ENCODE measurements at places on chromosomes 11 and 22.

- DNase-seq = no peak
Observed at GRCh38 chr11:106403751-106404150, 326.3 kb downstream of the AASDHPPT start.

GRCh38 chr22:33923660-33924246 is 3.5 kb upstream of the LARGE1 start:
- no peak for DNase-seq

- no peak for DNase-seq
Observed at GRCh38 chr11:59894616-59895015, 16.0 kb downstream of the OOSP3 start.

GRCh38 chr22:50342651-50343540 is at the start of gene PPP6R2:
Gene PPP6R2 (plus strand): TSS chr22:50343327. CDS start chr22:50393909, 50,582 bp downstream.
- no peak for DNase-seq

GRCh38 chr11:17063171-17064002 is 14.1 kb downstream of the RPS13 start:
- DNase-seq = no peak

- peak; percentile 82 for DNase-seq
Observed at GRCh38 chr22:49970528-49971231, 10.1 kb downstream of the PIM3 start.

- no peak for DNase-seq
Observed at GRCh38 chr11:7484645-7485044, 661 bp upstream of the OLFML1 start.

- DNase-seq = no peak
Observed at GRCh38 chr22:22424210-22424800, 84.2 kb downstream of the ZNF280B start.

DNA sequence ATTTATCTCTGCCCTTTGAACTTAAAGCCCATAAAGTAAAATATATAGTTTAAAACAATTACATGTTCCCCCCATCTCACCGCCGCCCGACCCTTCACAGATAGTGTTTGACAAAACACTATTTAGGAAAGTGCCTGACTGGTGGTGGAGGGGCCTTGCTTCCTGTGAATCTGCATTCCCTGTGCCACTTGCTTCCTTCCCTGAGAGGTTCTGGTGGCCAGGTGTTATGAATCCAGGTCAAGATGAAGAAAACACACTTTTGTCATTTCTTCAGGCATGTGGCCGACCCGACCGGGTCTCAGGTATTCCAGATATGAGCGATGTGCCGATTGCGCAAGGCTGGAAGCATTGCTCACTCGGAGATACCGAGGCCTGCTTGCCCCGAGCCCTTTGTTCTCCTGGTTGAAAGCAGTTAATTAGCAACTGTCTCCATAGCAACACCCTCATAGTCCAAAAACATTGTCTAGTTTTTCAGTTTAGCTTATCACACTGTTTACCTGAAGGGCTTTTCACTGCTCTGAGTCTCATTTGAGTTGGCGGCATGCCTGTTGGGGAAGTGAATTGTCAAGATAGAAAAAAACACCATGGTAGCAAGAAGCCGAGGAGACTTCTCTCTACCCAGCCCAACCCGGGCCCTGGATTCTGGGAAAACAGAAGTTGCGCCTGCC is 128.3 kb downstream of the TEAD1 start:
- DNase-seq = no peak
